SHP77 (cell line): ENCODE measurements at places on chromosomes 6 and 20.

GRCh38 chr20:19314621-19315020 lies 102.2 kb downstream of the SLC24A3 start:
- DNase-seq, result no peak

GRCh38 chr6:36827261-36828079 lies 11.8 kb downstream of the CPNE5 start:
- DNase-seq, result no peak

DNA sequence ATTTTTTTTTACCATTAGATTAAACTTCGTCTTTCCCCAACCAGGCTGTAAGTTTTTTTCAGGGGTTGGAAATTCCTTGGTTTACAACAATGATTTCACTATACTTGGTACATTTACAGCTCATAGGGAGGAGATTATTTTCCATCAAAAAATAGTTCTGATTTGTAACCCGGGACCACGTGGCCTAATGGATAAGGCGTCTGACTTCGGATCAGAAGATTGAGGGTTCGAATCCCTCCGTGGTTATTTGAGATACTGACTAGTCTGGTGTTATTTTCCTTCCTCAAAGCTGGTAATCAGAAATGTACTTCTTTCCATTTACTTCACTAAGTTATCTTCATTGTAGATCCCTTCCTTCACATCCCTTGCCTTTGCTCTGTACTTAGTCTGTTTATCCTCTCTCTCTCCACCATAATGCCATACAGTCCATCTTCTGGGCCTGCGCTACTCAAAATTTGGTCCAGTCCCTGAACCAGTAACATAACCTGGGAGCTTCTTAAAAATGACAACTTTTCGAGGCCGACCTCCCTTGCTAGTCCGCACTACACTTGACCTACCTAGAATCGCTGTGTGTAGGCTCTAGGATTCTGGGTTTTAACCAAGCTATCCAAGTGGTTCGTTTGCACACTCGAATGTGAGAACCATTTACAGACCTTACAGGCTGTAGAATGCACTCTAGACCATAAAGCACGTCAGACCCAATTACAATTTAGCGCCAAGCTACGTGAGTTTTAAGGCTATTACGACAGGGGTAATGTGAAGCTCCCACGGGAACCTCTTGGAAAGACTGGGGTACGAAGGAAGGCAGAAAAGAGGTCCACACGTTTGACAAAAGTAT lies 42.1 kb upstream of the BTN3A2 start:
- DNase-seq, result peak; percentile 74

GRCh38 chr6:22006795-22007194 lies 290.0 kb downstream of the PRL start:
- no peak for DNase-seq

DNA sequence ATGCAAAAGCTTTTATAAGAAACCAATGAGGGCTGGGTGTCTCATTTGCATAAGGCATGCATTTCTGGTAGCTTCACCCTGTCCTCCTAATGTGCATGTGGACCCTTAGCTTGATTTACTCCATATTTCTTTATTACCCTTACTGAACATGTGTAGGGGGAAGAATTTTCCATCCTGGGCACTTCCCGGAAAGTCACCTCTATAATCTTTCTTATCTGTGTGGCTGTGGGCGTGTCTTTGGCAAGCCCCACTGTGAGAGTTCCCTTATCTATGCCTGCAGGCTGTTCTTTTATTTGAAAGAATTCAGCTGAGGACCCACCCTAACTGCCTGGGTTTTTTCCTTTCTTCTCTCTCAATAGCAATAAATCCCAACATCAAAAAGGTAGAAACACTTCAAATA lies 627.8 kb downstream of the DOK5 start:
- no peak for DNase-seq

GRCh38 chr20:47358672-47359529 lies 2.4 kb upstream of the ZMYND8 start:
- peak; percentile 78 for DNase-seq

- no peak for DNase-seq
Measured at GRCh38 chr6:131387562-131388447, 185.2 kb upstream of the ARG1 start.

- DNase-seq, result no peak
Measured at GRCh38 chr20:62021793-62022385, 43.8 kb downstream of the TAF4 start.

DNA sequence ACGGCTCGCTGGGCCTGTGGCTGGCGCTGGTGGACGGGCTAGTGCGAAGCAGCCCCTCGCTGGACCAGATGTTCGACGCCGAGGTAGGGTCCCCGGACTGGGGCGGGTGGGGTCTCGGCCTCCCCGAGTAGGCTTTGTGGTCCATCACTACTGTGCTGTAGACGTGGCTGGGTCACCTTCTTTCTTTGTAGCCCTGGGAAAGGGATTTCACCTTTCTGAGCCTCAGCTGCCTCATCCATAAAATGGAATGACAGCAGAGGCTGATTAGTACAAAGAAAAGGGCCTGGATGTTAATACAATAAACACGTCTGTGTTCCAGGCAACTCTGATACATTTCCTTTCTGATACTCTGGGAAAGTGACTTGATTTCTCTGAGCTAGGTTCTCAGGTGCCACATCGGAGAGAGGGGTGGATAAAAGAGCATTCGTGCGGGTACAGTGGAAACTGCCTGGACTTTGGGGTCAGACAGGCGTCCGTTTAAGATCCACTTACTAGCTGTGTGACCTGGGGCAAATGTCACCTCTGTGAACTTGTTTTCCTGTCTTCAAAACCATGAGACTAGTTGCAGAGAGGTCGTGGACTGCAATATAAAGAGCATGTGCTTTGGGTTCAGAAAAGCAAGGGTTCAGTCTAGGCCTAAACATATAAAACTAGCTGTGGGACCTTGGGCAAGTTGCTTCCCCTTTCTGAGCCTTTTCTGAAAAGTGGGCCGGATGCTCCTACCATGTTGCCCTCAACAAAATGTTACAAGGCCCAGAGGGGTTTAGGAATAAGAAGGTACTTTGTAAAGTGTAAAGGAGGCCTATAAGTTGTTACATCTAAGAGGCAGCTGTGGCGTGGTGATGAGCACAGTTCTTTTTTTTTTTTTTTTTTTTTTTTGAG lies 896 bp downstream of the SYS1 start:
- DNase-seq, result no peak

DNA sequence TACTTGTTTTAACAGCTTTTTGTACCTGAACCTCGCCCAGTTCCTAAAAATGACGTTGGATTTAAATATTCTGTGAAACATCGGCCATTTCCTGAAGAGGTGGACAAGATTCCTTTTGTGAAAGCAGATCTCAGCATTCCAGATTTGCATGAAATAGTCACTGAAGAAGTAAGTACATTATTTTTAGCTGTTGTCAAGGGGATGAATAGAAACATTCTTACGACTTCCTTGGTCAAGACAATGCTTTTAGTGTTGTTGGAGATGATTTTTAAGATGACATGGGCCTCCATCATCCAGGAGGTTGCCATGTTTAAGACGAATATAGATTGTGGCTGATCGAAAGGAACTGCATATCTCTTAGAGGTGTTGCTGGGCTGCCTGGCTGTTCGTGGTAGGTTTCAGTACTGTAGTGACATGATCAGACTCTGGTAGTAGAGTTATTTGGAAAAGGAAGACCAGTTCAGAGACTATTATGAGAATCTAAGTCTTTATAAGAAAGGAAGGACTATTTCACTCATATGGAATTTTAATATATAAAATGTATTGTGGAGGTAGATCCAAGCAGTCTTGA lies 29.9 kb upstream of the ADIG start:
- no peak for DNase-seq

DNA sequence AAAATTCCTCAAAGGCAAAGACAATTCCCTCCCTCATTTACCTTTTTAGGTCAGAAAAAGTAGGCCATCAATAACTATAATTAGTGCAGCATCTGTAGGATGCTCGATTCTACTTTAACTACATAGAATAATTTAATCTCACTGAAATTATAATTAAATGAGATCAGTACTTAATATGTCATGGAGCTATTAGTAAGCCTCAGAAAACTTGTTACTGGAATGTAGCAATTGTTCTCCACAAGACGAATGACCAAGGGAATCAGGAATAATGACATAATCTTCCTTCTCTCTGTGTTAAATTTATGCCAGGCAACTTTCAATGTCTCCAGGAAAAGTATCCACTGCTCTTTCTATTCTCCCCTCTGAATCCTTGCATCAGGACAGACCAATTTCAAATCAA lies 34.1 kb downstream of the SESN1 start:
- DNase-seq, result no peak

GRCh38 chr6:156585859-156586258 lies 191.3 kb upstream of the ARID1B start:
- DNase-seq, result peak; percentile 19

- no peak for DNase-seq
Measured at GRCh38 chr6:16855460-16855859, 94.2 kb upstream of the ATXN1 start.

GRCh38 chr6:160203076-160203475 lies 55.5 kb downstream of the SLC22A2 start:
- DNase-seq, result no peak

- DNase-seq, result no peak
Measured at GRCh38 chr6:25173246-25173645, 105.9 kb upstream of the CARMIL1 start.

DNA sequence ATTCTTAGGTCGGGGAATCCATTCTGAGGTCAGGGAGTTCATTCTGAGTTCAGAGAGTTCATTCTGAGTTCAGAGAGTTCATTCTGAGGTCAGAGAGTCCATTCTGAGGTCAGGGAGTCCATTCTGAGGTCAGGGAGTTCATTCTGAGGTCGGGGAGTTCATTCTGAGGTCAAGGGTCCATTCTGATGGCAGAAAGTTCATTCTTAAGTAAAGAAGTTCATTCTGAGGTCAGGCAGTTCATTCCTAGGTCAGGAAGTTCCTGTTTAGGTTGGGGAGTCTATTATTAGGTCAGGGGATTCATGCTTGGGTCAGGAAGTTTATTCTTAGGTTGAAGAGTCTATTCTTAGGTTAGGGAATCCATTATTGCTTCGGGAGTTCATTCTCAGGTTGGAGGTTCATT lies 16.5 kb upstream of the NXT1 start:
- DNase-seq, result no peak

- no peak for DNase-seq
Measured at GRCh38 chr6:157825243-157825904, 2.3 kb downstream of the SNX9 start.

GRCh38 chr6:5506597-5506996 lies 245.3 kb downstream of the FARS2 start:
- no peak for DNase-seq
